Left renal pelvis (tissue), 4 donors: ENCODE measurements at places on chromosomes 1 and 21. TPM values are rescaled to one million over a fixed set of nuclear protein-coding genes. Genes with fewer than 3 reads are reported as not detected.

The IFI44L gene
- 12.6 TPM for polyA plus RNA-seq

The CYP4A22 gene
- polyA plus RNA-seq: 3.3 TPM

The MDM4 gene
- 22.9 TPM for polyA plus RNA-seq

The CTBS gene
- 28.3 TPM for polyA plus RNA-seq

The MXRA8 gene
- 133 TPM for polyA plus RNA-seq

The UBL4B gene
- not detected for polyA plus RNA-seq

- no peak for DNase-seq
Measured at GRCh38 chr1:31762726-31763670, 1.1 kb downstream of the ADGRB2 start.

- no peak for DNase-seq
Measured at GRCh38 chr1:234721476-234722269, 111.7 kb upstream of the IRF2BP2 start.

DNA sequence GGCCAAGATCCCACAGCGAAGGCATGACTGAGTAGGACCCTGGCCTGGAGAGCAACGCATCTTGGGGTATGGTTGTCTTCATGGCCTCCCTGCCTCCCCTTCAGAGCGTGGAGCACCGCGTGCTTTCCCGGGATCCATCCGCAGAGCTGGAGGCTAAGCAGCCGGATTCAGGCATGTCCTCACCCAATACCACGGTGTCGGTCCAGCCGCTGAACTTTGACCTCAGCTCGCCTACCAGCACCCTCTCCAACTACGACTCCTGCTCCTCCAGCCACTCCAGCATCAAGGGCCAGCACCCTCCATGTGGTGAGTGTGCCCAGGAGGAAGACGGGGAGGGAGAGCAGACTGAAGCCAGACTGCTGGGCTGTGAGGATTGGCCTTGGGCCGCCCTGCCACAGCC, 19.8 kb downstream of the ESPN start:
- DNase-seq: no peak

- no peak for DNase-seq
Measured at GRCh38 chr21:41955516-41955915, 1.7 kb upstream of the C2CD2 start.

- no peak for DNase-seq
Measured at GRCh38 chr21:41249476-41249875, 67.1 kb upstream of the FAM3B start.

GRCh38 chr1:182685215-182685614, 828 bp upstream of the RGS8 start:
- DNase-seq: no peak

- no peak for DNase-seq
Measured at GRCh38 chr21:45022736-45023135, 51.6 kb upstream of the ADARB1 start.

GRCh38 chr1:19054216-19054615, 97.7 kb upstream of the IFFO2 start:
- no peak for DNase-seq

- peak; percentile 86 for DNase-seq
Measured at GRCh38 chr1:24413350-24414163, at the start of gene STPG1. Gene STPG1 (minus strand): TSS chr1:24413782. CDS start chr1:24401388, 12,394 bp downstream.

GRCh38 chr1:81894867-81895266, 94.1 kb downstream of the ADGRL2 start:
- no peak for DNase-seq

GRCh38 chr1:232481091-232481490, 148.8 kb downstream of the SIPA1L2 start:
- DNase-seq: no peak

- DNase-seq: peak; percentile 79
Measured at GRCh38 chr21:45555557-45556301, 13.5 kb upstream of the SLC19A1 start.

DNA sequence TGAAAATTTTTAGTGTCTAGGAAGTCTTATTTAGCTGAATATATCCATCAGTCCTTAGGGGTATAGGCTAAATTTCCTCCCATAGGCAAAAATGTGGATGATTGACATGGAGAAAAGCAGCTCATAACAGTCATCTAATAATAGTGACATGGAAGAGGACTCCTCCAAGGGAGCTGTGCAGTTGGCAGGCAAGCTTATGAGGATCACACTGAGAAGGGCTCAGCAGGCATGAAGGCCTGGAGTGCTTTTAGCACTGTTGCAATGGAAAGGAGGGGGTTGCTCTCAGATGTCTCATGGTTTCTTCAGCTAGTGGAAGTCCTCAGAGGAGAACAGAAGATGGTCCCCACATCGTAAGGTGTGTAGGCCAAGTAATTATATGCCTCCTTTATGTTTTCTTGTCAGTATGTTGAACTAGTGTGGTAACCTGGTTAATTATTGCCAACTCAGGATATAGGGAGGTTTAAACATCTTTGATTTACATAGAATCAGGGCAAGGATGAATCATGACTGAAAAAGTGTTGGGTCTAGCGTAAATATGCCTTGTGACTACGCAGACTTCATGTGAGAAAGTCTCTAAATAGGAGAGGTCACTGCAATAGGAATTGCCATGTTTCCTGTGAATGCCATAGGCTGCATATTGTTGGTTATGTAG, 18.9 kb downstream of the VN1R5 start:
- DNase-seq: no peak

DNA sequence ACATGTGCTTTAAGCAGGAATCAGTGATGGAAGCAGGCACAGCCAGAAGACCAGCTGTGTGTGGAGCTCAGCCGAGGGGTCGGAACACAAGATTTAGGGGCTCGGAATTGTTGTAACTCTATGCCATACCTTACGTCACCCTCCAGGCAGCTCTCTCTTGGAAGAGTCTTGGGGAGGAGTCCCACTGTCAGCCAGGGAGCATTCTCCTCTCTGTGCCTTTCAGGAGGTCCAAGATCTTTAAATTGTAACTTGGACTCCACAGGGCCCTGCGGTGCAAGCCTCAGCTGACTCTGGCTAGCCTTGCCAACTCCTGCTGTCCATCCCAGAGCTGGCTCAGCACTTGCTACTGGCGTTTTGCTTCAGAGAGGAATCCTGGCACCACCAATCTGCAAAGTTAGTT, 26.4 kb upstream of the ROR1 start:
- no peak for DNase-seq

- no peak for DNase-seq
Measured at GRCh38 chr1:61531716-61532115, 193.2 kb downstream of the TM2D1 start.

GRCh38 chr21:28632755-28633408, 359.8 kb downstream of the LTN1 start:
- DNase-seq: no peak

GRCh38 chr1:181906631-181907030, 154.9 kb downstream of the ZNF648 start:
- DNase-seq: no peak
